ENCODE measurements at places on chromosomes 5 and 9.

GRCh38 chr9:126953041-126953809 lies 38.6 kb downstream of the RALGPS1 start:
- no peak for DNase-seq

GRCh38 chr5:169300468-169301385 lies at the start of gene SLIT3:
Gene SLIT3 (minus strand): TSS chr5:169301139. CDS start chr5:169300709, 430 bp downstream.
- DNase-seq = no peak

DNA sequence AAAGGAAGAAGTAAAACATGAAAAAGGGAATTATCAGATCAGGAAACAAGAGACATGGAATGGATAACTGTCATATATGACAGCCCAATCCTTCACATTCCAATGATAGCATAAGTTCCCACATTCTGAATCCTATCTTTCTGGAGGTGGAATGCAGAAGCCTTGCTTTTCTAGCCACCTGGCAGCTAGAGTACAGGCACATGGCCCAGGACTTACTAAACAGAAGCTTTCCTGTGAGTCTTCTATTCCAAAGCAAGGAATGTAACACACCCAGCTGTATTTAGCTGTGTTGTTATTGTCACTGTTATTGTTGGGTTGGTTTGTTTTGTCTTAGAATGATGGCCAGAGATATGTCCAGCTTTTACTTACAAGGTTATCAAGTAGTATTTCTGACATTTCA lies 780.5 kb upstream of the ZNF608 start:
- DNase-seq = no peak

- DNase-seq = no peak
Observed at GRCh38 chr5:110250355-110250754, 476.1 kb downstream of the TMEM232 start.

DNA sequence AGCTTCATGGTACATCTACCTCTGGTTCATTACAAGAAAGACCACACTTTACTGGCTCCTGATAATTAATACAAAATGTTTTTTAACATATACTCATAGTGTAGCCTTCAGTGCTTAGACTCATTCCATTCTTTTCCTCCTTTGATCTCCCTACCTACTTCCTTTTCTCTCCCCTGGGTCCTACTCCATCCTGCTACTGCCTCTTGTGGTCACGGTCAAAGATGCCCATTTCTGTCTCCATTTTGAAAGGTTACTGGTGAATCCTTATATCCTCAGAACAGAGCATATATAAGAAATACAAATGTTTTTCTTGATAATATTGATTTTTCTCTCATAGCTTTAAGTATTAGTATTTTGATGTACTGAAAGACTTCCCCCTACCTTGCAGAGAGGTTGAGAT lies 375.9 kb downstream of the ARRDC3 start:
- no peak for DNase-seq

GRCh38 chr5:34803974-34804732 lies 34.8 kb upstream of the TTC23L start:
- no peak for DNase-seq

DNA sequence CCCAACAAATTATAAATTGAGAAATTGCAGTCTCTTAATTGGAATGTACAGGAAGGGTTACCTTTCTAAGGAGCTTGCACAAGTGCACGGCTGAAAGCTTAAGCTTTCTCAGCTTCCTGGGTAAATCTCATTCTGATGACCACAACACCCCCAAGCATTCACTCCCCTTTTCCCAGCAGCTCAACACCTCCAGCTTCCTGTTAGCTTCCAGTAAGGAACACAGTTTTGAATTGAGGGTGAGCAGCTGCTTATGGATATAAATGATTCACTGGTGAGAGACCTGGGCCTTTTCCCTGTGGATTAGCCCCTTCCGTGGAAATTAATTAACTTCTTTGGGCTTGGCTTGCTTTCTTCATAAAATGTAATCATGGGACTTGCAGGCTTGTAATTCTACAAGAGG lies 101.2 kb downstream of the SLC28A3 start:
- DNase-seq = no peak

DNA sequence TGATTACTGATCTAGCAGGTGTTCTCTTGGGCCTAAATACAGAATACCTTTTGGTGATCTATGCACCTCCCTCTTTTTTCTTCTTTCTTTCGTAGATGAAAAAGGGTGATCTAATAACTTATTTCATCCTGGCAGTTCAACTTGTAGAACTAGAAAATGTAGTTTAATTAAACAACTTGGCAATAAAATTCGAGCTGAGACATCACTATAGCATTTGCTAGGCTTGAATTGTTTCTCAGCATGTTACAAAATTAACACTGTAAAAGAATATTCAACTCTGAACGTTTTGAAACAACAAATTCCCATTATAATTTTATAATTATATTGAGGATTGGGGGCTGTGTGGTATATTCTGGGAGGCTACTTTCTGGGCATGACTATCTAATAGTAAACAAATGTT lies 19.5 kb downstream of the SMIM15 start:
- no peak for DNase-seq

DNA sequence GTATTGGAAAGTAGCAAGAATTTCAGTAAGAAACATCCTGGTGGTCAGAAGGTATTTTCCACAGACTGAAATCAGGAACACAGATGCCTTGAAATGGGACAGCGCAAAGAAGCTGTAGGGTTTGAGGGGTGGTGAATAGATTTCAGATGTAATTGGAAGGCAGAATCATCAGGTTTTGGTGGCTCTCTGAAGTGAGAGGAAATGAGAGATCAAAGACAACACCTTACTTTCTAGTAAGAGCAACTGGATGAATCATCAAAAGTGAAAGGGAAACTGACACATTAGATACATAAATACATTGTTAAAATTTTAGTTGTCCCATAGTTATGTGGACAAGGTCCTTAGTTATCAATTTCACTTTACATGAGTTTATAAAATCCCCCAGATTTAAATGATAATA lies 188.2 kb upstream of the SLC27A6 start:
- no peak for DNase-seq

DNA sequence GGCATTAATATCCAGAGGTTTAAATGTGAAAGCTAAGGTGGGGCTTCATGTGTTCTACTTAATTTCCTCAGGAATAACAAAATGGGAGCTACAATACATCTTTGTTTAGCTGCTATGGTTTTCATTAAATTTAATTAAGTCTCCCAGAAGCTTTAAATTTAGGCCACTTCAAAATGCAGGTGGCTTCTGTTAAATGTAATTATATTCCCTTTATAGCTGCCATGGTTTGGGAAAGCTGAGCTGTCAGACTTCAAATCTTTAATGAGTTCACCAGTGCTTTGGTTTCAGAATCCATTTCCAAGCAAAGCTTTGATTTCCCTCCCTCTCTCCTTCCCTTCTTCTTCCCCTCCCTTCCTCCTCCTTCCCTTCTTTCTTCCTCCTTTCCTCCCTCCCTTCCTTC lies 58.4 kb upstream of the FAM170A start:
- DNase-seq = no peak

DNA sequence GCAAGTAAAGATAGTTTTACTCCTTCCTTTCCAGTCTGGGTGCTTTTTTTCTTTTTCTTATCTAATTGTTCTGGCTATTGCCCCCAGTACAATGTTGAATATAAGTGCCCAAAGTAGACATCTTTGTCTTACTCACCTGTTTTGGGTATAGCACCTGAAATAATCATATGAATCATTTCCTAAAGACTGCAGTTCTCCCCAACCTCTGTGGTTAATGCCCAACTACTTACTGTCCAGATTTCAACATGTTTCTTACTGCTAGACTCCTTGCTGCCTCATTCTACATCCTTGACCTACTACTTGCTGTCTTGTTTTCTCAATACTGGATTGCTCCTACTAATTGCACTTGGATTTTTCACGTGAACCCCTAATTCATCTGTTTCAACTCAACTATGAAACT lies 8.8 kb upstream of the HSDL2 start:
- no peak for DNase-seq

- DNase-seq = no peak
Observed at GRCh38 chr5:174832811-174833210, 108.4 kb downstream of the MSX2 start.

DNA sequence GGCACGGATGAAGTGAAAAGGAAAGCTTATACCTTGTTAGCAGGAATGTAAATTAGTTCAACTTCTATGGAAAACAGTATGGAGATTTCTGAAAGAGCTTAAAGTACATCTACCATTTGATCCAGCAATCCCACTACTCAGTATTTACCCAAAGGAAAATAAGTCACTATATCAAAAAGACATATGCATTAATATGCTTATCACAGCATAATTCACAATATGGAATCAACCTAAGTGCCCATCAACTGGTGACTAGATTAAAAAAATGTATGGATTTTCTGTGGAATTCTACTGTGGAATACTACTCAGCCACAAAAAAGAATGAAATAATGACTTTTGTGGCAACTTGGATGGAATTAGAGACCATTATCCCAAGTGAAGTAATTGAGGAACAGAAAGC lies 279.6 kb downstream of the GABRB2 start:
- no peak for DNase-seq

DNA sequence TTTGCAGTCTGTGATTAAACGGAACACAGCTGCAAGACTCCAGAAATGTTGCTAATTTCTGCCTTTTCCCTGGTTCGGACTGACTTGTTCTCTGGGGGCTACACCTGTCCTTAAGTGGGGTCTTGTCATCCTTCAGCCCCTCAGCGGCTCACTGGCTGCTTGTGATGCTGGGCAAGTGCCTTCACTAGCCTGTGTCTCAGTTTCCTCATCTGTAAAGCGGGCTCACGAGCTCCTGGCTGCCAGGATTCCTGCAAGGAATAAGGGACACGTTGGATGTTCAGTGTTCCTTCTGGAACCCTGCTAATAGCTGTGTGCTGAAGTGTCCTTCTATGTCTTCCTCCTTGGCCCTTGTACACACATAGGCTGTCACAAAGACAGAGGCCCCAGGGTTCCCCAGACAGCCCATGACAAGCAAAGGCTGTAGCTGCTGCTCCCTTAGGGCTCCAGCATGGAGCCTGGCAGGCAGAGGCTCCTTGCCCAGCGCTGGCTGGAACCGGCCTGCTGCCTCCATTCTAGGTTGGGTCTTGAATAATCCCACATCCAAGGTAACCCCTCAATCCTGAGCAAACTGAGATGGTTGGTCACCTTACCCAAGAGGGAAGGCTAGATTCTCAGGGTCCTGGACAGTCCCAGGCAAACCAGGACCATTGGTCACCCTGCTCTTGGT lies 116.1 kb downstream of the GAPVD1 start:
- no peak for DNase-seq

DNA sequence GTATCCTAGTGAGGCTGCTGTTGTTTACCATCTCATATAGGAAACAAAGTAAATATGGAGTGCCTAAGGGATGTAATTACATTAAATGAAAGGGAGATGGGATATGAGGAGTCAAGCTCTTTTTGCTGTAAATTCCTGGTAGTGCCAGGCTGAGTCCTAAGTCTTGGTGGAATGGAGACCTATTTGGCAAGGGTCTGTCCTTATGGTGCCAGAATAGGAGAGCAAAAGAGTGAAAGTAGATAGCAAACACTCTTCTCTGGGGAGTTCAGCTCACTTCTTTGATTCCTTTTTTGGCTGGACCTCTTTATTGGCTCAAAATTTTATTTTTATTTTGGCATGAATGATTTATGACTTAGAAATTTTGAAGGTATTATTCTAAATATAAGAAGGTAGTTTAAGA lies 380.8 kb downstream of the TMEM232 start:
- DNase-seq = no peak

DNA sequence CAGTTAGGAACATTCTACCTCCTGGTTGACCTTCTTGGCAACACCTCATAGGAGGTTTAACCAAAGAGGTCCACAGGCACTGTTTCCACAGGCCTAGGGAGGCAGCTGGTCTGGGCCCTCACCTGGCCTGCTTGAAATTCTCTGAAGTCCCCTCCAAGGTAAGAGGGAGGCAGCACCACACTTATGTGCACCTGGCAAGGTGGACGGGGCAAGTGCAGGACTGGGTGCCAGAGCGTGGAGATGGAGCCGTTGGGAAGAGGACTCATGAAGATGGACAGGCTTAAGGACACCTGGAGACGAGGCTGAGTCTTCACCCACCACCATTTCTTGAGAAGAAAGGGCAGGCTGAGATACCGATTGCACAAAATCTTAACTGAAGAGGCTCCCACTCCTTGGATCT lies 6.6 kb upstream of the BARHL1 start:
- no peak for DNase-seq

DNA sequence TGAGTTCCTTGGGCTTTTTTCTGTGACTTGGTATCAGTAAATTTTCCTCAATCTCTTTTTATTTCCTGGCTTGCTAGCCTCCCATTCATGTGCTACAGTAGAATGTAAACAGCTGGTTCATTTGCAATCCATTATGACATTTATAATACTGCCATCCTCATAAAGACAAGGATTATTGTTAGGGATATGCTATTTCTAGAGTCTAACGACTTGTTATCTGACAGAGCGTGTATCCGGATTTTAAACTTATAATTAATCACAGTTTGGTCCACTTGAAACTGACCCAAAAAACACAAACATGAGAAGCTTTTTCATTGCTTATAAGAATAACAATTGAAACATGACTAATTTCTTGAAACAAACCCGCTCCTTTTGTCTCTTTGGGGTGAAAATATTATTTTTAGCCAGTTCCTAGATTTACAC lies 585.8 kb downstream of the TLE4 start:
- no peak for DNase-seq

GRCh38 chr5:1107167-1108022 lies 4.5 kb downstream of the SLC12A7 start:
- DNase-seq = no peak

DNA sequence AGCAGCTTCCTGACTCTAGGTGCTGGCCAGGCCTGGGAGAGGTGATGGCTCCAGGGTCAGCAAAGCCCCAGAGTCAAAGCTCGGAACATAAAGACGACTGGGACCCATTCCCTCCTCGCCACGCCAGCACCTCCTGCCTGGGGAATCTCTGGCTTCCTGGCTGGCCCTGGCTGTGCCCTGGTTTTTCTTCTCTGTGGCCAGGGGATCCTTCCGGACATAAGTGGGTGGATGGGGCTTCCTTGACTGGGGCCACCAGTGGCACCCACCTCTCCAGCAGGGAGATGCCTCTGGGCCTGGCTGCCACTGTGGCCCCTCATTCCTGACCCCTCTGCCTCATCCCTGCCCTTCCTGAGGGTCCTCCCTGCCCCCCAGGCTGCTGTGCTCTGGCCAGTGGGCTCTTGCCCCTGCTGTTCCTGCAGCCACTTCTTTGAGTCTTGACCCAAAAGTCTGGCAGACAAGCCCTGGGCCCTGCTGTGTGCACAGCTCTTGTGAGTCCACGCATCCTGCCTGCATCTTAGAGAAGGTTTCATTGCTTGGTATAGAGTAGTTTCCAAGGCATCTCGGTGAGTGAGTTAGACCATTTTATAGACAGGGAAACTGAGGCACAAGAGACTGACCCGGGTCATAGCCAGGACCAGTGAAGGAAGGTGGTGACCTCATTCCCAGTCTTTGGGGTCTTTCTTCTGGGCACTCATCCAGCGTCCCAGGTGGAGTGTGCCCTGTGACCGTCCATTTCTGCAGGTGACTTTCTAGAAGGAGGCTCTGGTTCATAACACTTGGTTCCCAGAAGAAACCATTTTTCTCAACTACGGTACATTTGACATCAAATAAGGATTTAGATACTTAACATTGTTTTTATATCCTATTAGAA lies 17.3 kb upstream of the LPCAT1 start:
- DNase-seq = no peak

GRCh38 chr5:159737263-159737662 lies 179.0 kb upstream of the ADRA1B start:
- DNase-seq = no peak
